ENCODE measurements at places on chromosomes 4 and X.

- DNase-seq: no peak
Measured at GRCh38 chrX:103063918-103064434, at the start of gene BEX1. Gene BEX1, minus strand, starts transcription at chrX:103064171. Its CDS starts 897 bp downstream, at chrX:103063274.

DNA sequence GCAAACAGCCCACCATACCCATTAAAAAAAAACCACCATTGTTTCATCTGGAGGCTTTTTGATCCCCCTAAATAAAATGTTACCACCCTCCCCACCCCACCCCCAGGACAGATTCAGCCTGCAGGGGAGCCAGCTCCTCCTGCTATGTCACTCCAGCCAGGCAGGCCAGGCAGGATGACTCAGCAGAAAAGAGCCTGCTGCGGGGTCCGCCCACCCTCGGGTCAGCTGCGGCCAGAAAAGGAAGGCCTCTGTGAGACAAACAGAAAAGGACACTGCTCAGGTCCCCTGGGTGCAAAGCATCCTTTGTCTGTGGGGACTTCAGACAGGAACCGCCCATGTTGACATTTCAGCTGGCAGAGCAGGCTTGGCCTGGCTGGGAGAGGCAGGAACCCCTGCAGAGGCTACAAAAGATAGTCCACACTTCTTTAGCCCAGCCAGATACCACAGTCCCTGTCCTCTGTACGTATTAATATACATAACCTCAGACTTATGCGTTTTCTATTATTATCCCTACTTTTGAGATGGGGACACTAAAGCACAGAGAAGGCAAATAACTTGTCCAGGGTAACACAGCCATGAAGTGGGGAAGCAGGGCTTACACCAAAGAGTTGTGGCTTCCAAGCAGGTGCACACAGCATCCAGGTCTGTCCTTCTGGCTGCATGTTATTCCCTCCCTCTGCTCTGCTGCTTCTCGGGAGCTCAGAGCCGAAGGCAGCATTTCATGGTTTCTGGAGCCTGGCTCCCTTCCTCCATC lies 147.7 kb downstream of the CPEB2 start:
- no peak for DNase-seq

DNA sequence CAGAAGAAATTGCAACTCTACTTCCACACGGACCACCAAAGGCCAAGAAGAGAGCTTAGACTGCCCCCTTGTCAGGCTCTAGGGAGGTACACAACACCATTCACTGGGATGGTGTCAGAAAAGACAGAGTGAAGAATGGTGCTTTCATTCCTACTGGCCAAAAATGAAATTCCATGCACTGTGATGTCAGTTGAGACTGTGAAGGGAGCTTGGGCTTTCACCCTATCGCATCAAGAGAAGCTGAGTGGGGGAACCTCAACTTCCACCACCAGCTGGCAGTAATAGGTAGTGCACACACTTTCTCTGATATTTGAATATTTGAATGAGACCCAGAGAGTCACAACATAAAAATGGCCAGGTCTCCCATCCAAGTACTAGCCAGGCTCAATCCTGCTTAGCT lies 65.9 kb downstream of the ZNF711 start:
- no peak for DNase-seq

DNA sequence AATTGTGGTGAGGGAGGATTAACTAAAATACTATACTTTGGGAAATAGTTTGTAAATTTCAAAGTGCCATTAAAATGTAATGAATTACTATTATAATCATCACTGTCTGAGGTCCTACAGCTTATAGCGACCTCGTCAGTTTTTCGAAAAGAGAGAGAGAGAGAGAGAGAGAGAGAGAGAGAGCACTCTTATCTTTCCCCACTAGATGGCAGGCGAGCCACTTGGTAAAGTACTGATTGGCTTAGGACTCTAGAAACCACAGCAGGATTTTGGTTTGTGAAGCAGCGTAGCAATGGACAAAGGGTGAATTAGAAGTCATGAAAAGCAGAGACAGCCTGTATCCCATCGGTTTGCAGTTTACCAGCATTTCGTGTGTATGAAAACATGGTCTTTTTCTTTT lies 52.5 kb downstream of the LINC00632 start:
- no peak for DNase-seq

- DNase-seq: no peak
Measured at GRCh38 chr4:124666496-124666895, 46.0 kb downstream of the ANKRD50 start.

DNA sequence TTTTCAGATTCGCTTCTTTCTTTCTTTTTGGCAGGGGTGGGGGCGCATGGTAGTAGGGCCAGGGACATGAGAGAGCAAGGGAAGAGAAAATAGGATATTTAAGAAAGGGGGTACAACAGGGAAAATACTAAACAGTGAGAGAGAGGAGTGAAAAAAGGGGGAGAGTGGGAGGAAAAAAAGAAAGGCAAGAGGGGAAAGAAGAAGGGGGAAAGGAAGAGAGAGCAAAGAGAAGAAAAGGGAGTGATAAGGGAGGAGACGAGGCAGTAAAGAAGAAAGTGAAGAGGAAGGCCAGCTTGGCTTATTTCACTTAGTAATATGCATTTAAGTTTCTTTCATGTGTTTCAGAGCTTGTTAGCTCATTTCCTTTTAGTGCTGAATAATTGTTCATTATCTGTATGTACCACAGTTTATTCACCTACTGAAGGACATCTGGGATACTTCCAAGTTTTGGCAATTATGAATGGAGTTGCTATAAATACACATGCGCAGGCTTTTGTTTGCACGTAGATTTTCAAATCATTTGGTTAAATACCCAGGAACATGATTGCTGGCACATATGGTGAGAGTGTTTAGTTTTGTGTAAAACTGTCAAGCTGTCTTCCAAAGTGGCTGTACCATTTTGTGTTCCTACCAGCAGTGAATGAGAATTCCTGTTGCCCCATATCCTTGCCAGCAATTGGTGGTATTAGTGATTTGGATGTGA lies 37.3 kb downstream of the CASP6 start:
- no peak for DNase-seq

GRCh38 chr4:123319639-123320038 lies 77.0 kb upstream of the SPRY1 start:
- no peak for DNase-seq

- no peak for DNase-seq
Measured at GRCh38 chr4:2685541-2685940, 70.6 kb downstream of the TNIP2 start.

GRCh38 chr4:24116107-24116506 lies 226.3 kb upstream of the PPARGC1A start:
- no peak for DNase-seq

DNA sequence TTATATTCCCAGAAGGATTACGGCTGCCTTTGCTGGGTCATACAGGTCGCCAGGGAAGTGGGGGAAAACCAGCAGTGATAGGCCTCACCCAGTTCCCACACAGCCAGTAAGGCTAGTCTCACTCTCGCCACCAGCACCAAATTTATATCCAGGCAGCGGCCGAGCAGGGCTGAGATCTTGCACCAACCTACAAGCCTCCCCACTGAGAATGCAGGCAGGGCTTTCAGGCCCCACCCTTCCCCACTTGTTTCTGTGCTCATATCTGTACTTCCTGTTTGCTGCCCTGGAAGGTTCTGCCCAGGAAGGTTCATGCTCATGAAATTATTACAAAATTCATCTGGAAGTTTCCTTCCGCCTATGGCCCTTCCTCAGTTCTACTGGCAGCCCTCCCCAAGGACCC lies 179.7 kb downstream of the STIM2 start:
- no peak for DNase-seq

GRCh38 chr4:133592106-133592505 lies 443.0 kb downstream of the PCDH10 start:
- DNase-seq: no peak

DNA sequence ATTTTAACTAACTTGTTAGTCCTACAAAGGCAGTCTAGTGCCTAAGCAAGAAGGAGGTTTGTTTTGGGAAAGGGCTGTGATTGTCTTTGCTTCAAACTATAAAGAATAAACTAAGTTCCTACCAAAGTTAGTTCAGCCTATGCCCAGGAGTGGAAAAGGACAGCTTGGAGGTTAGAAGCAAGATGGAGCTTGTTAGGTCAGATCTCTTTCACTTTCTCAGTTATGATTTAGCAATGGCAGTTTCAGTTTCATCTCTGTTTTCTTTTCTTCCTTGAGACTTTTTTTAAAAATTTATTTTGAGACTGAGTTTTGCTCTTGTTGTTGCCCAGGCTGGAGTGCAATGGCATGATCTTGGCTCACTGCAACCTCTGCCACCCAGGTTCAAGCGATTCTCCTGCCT lies 82.9 kb upstream of the NLGN4X start:
- DNase-seq: no peak

DNA sequence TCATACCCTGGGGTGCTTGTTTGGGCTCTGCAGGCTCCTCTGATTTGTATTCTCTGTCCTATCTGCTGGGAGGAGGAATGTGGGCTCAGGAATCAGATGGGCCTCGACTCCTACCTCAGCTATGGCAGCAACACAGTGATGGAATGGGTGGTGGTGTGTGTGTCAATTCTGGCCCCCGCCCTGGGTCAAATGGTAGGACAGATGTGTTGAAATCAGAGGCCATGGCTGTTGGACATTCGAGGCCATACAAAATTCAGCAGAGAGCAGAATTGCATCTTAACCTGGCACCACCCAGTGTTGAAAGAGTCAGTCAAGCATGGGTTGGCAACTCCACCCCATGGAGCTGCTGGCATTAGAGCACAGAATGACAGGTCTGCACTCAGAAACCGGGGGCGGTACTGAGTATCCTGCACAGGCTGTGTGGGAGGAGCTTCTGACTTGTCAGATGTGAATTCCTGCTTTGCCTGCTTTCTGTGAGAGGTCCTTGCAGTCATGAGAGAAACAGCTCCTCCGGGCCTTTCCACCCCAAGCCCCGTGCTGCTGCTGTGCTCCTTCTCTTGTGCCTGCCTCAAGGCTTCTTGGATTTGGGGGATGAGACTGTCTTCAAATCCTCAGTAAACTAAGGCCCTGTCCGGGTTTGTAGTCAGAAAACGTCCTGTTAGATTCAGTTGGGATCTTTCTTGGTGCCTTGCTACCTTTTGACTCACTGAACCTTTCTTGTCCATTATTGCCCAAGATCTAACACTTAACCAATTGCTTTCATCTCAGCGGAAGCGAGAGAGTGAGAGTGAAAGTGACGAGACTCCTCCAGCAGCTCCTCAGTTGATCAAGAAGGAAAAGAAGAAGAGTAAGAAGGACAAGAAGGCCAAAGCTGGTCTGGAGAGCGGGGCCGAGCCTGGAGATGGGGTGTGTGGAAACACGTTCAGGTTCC lies 13.0 kb downstream of the DKC1 start:
- DNase-seq: no peak

DNA sequence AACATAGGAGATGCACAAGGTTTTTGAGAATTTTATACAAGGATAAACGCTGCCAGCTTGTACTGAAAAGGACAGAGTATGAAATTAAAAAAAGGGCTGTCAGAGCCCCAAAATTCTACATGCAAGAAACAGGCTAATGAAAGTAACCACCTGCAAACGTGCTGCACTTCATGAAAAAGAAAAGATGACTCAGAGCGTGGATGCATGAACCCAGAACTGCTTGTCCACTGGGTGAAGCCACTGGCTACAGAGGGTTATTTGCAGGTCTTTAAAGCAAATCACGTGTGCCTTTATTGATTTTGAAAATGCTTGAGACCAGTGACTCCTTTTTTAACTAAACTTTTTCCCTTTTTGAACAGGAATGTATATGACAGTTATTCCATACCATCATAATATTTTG lies 25.3 kb upstream of the FRMD7 start:
- no peak for DNase-seq

DNA sequence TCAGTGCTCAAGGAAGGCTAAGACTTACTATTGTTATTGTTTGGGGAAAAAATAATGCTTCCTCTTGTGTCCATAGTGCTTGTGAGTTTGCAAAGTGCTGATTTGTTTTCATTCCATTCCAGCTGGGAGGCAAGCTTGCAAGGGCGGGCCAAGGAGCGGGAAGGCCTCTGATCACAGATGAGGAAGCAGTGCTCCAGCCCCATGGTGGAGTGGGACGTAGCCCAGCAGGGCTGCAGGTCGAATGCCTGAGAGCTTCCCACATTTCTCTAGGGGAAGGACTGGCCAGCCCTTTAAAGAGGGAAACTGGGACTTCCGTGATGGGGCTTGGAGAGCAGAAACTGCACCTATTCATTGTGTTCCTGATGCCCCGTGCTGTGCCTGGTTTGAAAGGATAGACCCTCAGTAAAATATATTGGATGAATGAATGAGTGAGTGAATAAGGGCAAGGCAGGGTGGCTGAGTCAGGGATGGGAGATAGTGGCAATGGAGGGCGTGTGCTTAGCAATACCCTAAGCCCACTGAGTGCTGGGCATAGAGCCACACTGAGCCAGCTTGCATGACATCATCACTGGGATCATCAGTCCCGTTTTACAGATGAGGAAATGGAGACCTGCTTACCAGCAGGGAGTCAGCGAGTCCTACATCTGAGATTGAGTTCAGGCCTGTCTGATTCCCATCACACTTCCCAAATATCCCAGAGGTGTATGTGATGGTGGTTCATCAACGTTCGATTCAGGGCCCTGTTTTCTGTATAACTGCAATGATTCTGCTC lies 17.9 kb upstream of the NSG1 start:
- DNase-seq: no peak

DNA sequence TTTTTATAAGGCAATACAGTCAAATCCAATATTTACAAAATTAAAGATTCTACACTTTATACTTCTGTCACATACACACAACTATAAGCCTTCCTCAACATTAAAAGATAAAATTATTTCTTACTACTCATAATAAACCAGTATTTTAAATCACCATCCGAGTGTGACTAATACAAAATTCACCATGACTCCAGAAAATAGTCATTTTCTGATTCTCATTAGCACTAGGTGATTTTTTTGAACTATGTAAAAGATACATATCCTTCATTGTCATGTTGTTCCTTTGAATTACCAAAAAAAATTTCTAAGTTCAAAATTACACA lies 646 bp upstream of the SLC7A11 start:
- no peak for DNase-seq

GRCh38 chrX:126177133-126177840 lies 11.2 kb upstream of the DCAF12L2 start:
- DNase-seq: no peak

DNA sequence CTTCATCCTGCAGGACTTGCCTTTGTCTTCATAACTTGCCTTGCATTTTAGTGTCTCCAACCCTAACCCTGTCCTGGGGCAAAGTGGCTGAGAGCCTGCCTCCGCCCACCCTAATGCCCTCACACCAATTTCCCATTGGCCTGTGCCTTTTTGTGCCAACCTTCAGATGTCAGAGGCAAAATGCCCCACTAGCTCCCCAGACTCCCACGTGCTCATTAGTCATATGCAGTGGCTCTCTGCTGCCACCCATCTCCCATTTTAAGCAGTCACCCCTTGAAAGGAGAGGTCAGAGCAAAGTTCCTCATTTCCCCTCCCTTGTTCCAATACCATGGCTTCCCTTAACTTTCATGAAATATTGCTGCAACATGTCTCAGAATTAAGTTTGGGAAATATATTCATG lies 74.8 kb upstream of the PASD1 start:
- no peak for DNase-seq

- DNase-seq: no peak
Measured at GRCh38 chr4:106454021-106454420, 85.4 kb upstream of the GIMD1 start.

- no peak for DNase-seq
Measured at GRCh38 chr4:80215449-80216052, 18.2 kb downstream of the PRDM8 start.
